ENCODE measurements at places on chromosomes 3 and 15.
A peak's percentile ranks its signal among the peaks of the same experiment; 100 is the strongest.

DNA sequence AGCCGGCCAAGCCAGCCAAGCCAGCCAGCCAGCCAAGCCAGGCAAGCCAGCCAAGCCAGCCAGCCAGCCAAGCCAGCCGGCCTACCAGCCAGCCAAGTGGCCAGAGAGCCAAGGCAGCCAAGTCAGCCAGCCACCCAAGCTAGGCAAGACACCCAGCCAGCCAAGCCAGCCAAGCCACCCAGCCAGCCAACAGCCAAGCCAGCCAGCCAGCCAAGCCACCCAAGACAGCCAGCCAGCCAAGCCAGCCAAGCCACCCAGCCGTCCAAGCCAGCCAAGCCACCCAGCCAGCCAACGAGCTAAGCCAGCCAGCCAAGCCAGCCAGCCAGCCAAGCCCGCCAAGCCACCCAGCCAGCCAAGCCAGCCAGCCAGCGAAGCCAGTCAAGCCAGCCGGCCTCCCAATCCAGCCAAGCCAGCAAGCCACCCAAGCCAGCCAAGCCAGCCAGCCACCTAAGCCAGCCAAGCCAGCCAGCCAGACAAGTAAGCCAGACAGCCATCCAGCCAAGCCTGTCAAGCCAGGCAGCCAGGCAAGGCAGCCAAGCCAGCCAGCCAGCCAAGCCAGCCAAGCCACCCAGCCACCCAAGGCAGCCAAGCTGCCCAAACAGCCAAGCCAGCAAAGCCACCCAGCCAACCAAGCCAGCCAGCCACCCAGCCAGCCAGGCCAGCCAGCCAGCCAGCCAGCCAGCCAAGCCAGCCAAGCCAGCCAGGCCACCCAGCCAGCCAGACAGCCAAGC is 200.5 kb downstream of the GOLGA6L6 start:
- DNase-seq: peak; percentile 65

- DNase-seq: no peak
Observed at GRCh38 chr15:84961114-84961452, 20.6 kb upstream of the PDE8A start.

GRCh38 chr3:136387031-136387430 is 136.9 kb downstream of the PCCB start:
- no peak for DNase-seq

DNA sequence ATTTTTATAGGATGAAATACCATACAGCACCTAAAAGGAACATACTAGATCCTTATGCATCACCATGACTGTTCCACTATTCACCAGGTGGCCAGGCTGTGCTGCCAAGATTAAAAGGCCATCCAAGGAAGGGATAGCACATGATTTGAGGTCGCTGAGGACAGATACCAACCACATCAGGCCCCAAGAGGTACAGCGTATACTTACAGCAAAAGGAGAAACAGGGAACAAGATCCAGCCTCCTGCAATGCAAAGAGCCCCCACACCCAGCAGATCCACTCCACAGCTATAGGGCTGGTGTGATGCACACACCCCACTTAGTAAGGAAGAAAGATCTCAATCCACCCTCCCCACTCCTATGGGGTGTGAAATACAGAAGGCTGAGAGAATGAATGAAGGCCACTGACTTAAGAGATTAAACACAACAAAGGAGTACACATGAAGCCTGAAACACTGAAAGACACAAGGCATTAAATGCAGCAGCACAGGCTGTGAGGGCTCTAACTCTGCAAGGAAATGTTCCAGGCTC is 32.0 kb upstream of the ZNF445 start:
- DNase-seq: no peak

DNA sequence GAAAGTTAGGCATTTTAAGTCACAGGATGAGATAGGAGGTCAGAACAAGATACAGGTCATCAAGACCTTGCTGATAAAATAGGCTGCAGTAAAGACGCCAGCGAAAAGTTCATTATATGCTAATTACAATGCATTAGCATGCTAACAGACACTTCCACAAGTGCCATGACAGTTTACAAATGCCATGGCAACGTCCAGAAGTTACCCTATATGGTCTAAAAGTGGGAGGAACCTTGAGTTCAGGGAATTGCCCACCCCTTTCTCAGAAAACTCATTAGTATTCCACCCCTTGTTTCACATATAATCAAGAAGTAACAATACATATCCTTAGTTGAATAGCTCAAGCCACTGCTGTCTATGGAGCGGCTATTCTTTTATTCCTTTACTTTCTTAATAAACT is 92.7 kb upstream of the PLXND1 start:
- DNase-seq: no peak

- DNase-seq: no peak
Observed at GRCh38 chr3:73669260-73669659, 44.5 kb upstream of the PDZRN3 start.

DNA sequence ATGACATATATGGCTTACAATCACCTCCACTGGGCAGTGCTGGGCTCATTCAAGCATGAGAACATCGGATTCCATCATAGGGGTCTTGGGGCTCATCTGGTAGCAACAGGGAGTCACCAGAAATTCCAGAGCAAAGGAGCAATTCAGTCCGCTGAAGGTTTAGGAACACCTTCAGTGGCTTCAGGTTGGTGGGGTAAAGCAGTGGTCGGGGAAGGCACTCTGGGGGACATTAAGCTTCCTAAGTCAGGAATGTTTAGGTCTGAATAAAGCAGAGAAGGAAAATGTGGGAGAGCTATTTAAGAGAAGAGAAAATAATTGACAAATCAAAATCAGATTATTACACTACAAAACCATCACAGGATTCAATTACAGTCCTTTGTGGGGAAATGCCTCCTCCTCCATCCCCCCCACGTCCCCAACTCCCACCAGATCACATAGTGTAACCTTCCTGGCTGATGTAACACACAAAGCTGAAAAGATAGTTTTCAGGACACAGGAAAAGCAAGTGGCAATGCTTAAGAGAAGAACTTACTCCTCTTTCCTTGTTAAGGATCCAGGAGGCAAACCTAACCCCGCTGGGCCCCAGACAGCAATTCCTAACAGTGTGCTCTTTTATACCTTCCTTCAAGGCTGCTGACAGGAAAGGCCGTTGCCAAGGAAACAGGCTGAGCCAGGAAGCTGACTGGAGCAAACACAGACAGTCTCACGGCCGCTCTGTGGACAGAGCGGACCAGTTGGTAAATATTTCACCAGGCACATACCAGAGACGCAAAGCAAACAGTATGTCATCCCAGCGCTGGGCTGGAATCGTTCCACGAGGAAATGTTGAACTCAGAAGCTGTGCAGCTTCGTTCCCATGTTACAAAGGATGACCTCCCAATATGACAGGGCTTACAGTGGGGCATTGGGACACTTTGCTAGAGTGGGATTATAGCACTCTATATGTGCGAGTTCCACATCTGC is 57.5 kb upstream of the LMCD1 start:
- no peak for DNase-seq

GRCh38 chr3:178665747-178666146 is 129.5 kb downstream of the KCNMB2 start:
- no peak for DNase-seq

DNA sequence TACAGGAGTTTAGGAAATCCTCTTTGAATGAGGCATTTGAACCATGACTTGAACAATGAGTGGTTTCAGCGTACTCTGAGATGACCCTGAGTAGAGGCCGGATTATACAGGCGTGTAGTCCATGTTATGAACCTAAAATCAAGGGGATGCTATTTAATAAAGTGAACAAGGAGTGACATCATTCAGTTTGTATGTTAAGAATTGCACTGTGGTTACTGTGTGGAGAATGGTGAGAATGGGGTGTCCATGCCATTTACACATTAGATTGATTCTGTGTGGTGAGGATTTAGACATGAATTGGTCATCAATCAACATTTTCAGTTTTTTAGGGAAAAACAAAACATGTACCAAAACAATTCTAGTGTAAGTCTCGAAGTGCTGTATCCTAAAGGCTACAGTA is 65.8 kb downstream of the TPRG1 start:
- DNase-seq: no peak

DNA sequence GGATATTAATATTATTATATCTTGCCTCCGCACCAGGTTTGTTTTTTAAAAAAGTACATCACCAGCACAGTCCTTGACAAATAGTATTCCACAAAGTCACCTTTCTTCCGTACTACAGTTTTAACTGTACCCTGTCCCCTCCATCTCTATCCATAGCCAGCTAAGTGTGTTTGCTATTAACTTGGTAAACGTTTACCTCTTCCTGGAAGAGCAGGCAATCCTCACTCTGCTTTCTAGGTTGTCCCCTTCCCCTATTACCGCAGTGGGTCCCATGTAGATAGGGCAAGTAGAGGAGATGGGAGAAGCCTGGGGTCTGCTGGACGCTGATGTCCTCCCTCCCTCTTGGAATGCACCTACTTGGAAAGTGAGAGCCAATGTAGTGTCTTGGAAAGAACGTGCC is 83.9 kb upstream of the ETV5 start:
- no peak for DNase-seq

GRCh38 chr15:80887148-80887547 is 102.5 kb downstream of the MESD start:
- DNase-seq: no peak

- no peak for DNase-seq
Observed at GRCh38 chr15:97947465-97948260, 12.8 kb upstream of the ARRDC4 start.

DNA sequence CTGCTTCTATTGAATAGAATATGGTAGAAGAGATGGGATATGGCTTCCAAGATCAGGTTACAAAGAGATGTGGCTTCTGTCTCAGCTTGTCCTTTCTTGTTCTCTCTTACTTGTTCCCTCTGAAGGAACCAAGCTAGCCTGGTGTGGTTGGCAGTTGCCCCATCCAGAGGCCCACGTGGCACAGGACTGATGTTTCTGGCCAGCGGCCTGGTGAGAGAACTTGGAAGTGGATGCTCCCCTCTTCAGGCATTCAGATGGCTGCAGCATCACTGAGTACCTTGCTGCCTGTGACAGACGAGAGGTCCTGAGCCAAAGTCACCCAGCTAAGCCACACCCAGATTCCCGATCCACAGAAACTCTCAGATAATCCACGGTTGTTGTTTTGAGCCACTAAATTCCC is 183.6 kb downstream of the NSMCE3 start:
- DNase-seq: no peak

DNA sequence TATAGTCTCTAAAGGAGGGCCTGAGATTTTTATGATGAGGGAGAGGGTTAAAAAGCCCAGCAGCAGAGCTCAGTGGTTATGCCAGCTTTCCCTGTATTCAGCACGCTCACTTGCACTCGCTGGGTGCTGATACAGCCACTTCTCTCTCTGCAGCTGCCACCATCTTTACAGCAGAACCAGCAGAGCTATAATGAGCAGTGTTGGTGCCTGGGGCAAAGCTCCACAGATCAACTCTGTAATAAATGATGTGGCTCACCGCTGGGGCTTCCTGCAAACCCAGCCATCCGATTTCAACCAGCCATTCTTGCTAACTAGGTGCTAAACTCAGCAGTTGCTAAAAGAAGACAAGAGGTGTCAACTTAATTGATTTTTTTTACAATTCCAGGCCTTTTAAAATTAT is 48.0 kb downstream of the ARNT2 start:
- DNase-seq: no peak

DNA sequence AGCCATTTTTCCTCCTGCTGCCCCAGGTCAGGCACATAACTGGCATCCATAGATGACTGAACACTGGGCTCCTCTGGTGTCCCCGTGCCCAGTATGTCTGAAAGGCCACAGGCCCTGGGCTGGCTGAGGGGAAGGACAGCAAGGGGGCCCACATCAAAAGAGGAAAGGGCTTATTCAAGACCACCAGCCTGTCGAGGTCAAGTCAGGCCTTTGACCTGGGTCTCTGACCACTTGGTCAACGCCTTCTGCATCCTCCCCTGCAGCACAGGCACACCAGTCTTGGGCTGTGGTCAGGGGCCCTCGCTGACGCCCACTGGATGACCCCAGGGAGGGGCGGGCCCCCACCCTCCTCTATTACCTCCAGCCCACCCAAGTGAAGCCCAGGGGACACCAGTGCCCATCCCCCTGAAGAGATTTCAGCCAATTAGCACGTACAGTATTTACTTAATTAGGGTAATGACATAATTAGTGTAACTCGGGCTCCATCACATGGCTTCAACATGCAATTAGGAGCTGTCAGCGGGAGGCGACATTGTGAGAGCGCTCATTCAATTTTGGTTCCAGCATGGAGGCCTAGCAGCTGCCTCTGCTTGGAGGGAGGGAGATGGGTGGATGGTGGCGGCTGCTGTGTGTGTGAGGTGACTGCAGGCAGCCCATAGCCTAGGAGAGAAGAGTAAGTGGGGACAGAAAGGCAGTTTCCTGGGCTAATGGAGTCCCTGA is 13.5 kb upstream of the DNAH1 start:
- DNase-seq: no peak

DNA sequence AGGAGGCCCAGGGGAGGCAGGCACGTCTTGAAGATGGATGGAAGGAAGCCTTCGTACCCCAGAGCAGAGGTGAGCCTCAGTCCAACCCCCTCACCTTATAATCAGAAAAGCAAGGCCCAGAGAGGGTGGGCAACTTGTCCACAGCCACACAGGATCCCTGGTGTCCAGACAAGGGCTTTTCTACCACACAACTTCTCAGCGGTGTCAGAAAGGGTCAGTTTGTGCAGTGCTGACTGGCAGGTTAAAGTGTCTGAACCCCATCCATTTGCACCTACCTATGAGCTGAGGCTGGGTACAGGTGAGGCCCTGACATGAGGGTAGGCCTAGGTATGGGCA is 8.6 kb downstream of the IGDCC3 start:
- DNase-seq: no peak

- no peak for DNase-seq
Observed at GRCh38 chr15:41278319-41278718, 47.3 kb downstream of the CHP1 start.

- no peak for DNase-seq
Observed at GRCh38 chr3:21013566-21013965, 737.4 kb downstream of the ZNF385D start.

DNA sequence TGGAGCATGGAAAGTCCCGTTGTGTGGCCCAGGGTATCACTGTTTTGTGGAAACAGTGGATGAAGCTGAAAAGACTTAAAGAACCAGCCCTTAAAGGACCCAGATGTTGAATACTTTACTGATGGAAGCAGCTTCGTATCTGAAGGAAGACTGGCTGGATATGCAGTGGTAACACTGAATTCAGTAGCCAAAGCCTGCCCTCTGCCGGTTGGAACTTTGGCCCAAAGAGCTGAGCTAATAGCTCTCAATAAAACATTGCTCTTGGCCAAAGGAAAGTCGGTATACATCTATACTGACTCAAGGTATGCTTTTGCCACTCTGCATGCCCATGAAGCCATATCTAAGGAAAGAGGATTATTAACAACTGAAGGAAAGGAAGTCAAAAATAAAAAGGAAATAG is 885.4 kb downstream of the PDCD6IP start:
- DNase-seq: peak; percentile 55

DNA sequence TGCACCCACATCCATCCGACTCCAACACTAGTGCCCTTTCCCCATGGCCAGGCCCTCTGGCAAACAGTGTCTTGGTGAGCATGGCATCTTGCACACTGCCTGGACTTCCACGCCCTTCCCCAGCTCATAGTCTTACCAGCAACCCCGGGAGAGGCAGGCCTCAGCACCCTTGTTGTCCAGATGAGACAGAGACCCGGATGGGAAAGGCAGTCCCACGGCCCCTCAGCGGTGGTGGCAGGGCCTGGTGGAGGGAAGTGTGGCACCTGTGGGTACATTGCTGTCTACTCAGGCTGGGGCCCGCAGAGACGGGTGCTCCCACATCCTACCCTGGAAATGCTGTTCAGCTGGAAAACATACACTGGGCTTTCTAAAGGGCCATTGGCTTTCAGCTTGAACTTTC is 28.4 kb downstream of the HDAC11 start:
- no peak for DNase-seq

GRCh38 chr3:142963516-142964448 is at the start of gene PAQR9:
PAQR9 (minus strand) TSS chr3:142963674; CDS start chr3:142963336, 338 bp downstream.
- peak; percentile 59 for DNase-seq

Data from activated CD8-positive, alpha-beta memory T cell treated with anti-CD3 and anti-CD28 coated beads, Interleukin-2, amount 50 U/mL, for 48 hours (primary cell).